Skin of body (tissue), 3 donors: ENCODE measurements at places on chromosomes 7 and 10. TPM values are rescaled to one million over a fixed set of nuclear protein-coding genes. Genes with fewer than 3 reads are reported as not detected.

The FOXI2 gene
- 0.20 TPM for total RNA-seq

The ANKRD1 gene
- 10.9 TPM for total RNA-seq

The OR6B1 gene
- total RNA-seq, result not detected

The IFIT2 gene
- total RNA-seq, result 8.6 TPM

The MEIG1 gene
- total RNA-seq, result not detected

The STAG3 gene
- 0.89 TPM for total RNA-seq

The NUTM2B gene
- 0.30 TPM for total RNA-seq

The FXYD4 gene
- not detected for total RNA-seq

The LRIT1 gene
- not detected for total RNA-seq

The KEL gene
- 4.5 TPM for total RNA-seq

DNA sequence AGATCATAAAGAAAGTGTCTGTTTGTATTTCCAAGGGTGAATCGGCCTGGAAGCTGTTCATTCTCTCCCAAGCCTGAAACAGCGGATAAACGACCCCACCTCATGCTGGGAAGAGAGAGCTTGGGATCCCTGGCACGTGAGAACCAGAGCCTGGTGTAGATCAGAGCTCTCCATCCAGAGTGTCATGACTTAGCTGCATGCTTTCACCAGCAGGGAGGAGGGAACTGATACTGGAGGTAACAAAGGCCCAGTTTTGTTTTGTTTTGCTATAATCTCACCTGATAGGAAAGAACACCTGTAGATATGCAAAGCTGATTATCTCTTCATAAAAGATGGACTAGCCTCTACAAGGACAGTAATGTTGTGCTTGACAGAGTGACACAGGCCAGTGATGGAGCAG, 236.6 kb downstream of the POM121L12 start:
- no peak for DNase-seq

DNA sequence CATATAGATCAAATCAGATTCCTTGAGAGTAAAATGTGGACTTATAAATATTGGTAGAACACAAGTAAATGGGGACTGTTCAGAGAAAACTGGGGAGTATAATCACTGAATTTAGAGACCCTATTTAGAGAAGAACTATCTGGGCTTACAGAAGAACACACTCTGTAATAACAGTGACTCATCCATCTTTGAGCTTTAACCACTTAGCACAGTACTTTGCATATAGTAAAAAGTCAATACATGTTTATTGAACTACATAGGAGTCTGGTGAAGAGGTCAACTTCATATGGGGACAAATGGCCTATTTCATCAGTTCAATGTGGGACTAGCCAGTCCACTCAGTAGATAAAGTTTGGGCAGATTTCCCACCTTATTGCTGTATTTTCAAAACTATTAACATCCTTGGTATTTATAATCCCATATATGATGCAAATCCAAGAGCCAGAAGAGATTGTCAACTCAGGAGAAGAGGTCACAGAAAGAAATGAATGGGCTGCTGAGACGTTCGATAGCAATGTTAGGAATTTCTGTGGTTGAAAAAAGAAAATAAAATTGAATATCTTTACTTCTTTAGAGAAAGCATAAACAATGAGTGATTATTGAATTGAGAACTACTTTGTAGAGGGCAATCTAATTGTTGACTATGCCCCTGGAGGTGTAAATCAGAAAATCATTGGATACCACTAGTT, 119.3 kb upstream of the CACNA2D1 start:
- no peak for DNase-seq

GRCh38 chr10:1654811-1655356, 82.4 kb downstream of the ADARB2 start:
- no peak for DNase-seq

DNA sequence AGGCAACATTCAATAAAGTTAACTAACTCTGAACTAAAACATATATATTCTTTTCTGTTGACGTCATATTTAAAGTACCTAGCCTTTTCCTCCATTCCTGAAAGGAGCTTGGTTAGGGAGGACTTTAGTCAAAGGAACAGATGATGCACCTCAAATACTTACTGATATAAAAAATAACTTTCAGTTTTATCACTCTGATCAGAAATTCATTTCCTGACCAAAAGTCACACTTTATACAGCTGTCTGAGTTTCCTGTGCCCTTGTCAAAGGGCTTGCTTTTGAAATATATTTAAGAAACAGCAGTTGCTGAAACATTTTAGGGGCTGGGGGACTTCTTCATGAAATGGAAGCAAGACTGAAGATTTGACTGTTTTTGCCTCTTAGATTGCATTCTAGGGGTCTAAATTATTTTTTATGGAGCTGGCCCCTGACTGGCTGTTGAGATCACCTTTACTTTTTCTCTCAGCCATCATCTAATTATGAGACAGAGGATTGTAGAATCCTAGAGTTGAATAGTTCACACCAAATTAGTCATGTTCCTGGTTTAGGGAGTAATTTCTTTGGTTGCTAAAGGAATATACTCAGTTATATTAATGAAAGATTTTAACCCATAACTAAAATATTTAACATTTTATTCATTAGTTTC, 46.6 kb downstream of the GLCCI1 start:
- DNase-seq, result no peak

- DNase-seq, result no peak
Observed at GRCh38 chr7:42494736-42495135, 257.7 kb upstream of the GLI3 start.

- DNase-seq, result no peak
Observed at GRCh38 chr10:28214219-28214618, 88.6 kb downstream of the MPP7 start.

GRCh38 chr10:60182691-60183090, 207.0 kb downstream of the ANK3 start:
- no peak for DNase-seq

DNA sequence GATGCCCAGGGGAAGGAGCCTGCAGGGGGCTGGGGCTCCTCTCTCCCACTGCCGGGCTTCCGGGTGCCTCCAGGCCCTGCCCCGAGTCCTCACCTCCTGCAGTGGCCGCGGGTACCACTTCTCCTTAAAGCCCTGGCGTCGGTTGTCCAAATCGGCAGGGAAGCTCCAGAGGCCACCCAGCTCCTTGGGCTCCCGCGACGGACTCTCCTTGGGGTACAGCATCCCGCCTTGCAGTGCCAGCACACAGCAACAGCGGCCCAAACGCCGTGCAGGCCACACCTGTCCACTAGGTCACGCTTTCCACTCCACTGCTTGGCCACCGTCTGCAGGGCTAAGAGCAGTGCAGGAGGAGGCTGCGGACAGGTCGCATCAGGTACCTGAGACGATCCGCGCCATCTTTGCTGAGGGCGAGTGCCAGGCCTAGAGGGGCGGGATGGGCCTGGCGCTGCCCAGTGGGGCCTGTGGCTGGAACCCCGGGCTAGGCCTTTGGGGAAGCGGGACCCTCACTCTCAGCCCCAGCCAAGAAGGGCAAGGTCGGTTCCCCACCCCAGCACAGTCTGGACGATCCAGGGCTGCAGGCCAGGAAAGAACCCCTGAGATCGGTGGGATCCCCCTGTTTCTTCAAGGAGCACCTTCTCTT, 47.7 kb upstream of the ZNF479 start:
- DNase-seq, result no peak

GRCh38 chr10:95356190-95356955, 65.6 kb upstream of the PDLIM1 start:
- no peak for DNase-seq

- DNase-seq, result no peak
Observed at GRCh38 chr10:16953270-16953669, 136.0 kb upstream of the RSU1 start.

DNA sequence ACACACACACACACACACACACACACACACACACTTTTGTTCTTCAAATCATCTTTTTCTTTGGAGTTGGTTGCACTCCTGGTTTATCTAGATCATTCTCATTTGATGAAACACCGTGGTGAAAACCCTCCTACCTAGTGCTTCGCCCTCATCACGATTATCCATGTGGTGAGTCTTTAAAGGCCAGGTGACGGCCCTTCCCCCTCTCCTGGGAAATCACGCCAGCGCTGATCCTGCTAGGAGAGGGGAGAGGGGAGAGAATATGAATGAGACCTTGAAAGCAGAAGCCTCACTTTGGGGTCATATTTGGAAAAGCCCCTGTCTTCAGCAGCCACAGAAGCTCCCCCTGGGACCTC, 103.9 kb upstream of the LRRC4 start:
- no peak for DNase-seq

DNA sequence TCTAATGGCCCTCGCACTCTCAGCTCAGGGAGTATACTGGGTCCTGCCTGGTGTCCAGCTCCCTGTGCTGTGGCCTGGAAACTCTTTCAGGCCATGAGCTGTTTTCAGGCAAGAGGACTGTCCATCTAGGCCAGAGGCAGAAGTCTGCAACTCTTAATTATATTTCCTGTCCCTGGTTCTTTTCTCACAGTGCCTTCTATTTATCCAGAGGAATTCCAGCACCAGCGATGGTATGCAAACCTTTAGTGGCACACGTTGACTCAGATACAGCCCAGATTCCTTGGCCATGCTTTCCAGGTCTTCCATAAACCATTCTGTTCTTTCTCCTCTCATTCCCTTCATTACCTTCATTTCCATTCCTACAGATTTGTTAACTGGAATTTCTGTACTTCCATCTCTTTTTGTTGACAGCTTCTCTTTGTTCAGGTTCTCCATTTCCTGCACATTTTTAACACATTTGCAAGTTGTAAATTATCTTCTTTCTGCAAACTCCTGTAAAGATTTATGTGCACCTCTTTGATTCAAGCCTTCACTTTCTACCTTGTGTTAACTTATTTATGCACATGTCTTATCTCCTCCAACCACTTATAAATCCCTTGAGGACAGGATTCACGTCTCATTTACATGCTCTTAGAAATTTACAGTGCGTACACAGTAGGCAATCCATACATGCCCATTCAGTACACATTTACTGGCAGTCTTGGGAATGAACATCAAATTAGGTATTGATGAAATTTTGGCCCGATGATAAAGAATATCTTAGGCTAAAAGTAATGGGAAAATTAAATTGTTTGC, 172.1 kb downstream of the CELF2 start:
- no peak for DNase-seq

GRCh38 chr10:119686465-119687191, 35.4 kb downstream of the BAG3 start:
- DNase-seq, result peak; percentile 47

- DNase-seq, result no peak
Observed at GRCh38 chr7:18976715-18977471, 140.5 kb downstream of the TWIST1 start.

- no peak for DNase-seq
Observed at GRCh38 chr10:96565774-96566173, 21.0 kb downstream of the TM9SF3 start.

DNA sequence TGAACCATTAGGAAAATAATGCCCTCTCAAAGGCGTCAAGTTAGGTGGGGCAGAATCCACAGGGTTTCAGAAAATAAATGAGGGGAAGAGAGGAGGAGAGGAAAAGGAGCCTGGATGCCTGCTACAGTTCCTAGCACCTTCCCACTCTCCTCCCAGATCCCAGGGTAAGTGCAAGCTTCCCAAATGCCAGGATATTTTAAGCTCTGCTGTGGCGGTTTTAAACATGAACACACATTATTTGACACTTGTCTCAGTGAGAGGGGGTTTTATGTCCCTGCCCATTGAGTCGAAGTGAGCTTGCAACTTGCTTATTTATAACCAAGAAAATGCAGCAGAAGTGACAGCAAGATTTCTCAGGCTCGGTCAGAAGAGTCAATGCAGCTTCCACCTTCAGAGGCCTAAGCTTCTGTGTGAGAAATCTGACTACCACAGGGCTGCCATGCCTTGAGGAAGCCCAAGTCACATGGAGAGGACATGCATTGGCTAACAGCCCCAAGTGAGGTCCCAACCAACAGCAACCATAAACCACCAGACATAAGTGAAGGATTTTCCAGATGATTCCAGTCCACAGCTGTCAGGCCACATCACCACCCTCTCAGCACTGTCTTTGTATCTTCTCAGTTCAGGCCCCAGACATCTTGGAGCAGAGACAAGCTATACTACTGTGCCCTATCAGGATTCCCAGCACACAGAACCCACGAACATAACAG, 17.9 kb upstream of the BMPER start:
- no peak for DNase-seq

- DNase-seq, result no peak
Observed at GRCh38 chr7:21304808-21305375, 123.0 kb upstream of the SP4 start.

DNA sequence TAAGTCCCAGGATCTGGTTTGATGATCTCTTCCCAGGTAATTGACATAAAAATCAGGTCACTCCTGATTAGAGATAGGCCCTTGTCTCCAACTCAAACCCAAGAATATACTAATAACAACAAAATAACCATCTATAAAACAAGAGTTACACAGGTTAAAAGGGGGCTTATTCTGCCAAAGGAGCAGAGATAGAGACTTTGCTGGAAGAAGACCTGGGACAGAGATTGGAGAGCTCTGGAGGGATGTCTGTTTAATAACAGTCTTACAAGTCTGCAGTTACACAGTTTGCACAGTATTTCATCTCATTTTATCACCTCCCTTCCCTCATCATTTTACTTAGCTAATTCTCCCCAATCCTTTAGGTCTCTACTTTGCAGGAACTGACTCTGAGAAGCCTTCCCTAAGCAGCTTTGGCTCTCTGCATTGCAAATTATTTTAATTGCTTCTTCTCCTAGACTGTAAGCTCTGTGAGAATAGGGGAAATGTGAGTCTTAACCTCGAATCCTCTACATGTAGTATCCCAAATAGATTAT, 3.7 kb upstream of the ZNF438 start:
- DNase-seq, result no peak

DNA sequence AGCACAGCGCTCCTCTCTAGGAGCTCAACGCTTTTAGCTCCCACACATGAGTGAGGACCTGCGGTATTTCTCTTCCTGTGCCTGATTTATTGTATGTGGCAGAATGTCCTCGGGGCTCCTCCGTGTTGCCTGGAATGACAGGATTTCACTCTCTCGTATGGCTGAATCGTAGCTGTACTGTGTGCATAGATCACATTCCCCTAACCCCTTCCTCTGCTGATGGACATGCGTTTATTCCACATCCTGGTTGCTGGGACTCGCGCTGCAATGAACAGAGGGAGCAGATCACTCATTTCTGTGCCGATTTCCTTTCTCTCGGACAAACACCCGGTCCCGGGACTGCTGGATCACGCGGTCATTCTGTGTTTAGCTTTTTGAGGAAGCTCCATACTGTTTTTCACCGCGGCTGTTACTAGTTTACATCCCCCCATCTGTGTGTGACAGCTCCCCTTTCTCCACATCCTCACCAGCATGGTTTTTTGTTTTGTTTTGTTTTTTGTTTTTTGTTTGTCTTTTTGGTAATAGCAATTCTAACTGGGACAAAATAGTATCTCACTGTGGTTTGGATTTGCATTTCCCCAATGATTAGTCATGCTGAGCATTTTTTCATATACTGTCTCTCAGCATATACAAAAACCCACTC, 76.3 kb downstream of the FOXL3 start:
- peak; percentile 21 for DNase-seq

DNA sequence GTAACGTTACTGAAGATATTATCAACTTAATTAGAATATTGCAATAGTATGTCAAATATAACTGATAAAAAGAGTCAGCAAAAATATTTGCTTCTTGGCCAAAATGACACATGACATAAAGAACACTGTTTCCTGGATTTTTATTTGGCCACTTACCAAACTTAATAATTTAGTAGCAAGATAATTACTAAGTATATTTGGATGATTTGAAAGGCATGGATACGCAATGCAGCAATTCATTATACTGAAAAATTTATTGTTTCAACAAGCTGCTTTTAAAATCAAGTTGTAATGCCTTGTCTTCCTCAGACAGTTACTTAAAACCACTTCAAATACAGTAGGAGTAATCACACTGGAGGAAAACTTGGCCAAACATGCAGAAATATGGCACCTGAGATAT, 234.0 kb downstream of the SEMA3E start:
- no peak for DNase-seq

GRCh38 chr10:31578181-31578852, 259.3 kb downstream of the ZEB1 start:
- DNase-seq, result no peak

GRCh38 chr7:21526007-21526406, 16.8 kb upstream of the DNAH11 start:
- DNase-seq, result no peak
